ENCODE measurements at places on chromosomes 5 and 9. TPM values are rescaled to one million over a fixed set of nuclear protein-coding genes. Genes with fewer than 3 reads are reported as not detected.

The FOXD4 gene
- total RNA-seq = 0.73 TPM

The NUTM2G gene
- total RNA-seq = not detected

The ALG2 gene
- 43.0 TPM for total RNA-seq

The IL9 gene
- total RNA-seq = not detected

The GFPT2 gene
- total RNA-seq = not detected

The SLC28A3 gene
- 4.7 TPM for total RNA-seq

The ZFP2 gene
- not detected for total RNA-seq

The PTPRD gene
- not detected for total RNA-seq

The ANKRD18B gene
- total RNA-seq = not detected

The ROPN1L gene
- total RNA-seq = not detected

The SPINK1 gene
- 22.5 TPM for total RNA-seq

The TMEM215 gene
- not detected for total RNA-seq

The HSD17B3 gene
- total RNA-seq = not detected

The TAF11L10 gene
- total RNA-seq = not detected

The CSNK1A1 gene
- 376 TPM for total RNA-seq

The AQP7 gene
- 0.21 TPM for total RNA-seq

The IL5 gene
- total RNA-seq = not detected

The GLDC gene
- total RNA-seq = not detected

The PCDHB6 gene
- not detected for total RNA-seq

The NIPSNAP3A gene
- 7.0 TPM for total RNA-seq

The PCDHA6 gene
- total RNA-seq = not detected

The GPR151 gene
- not detected for total RNA-seq

The NKD2 gene
- total RNA-seq = 7.5 TPM

The C5orf34 gene
- 2.5 TPM for total RNA-seq

The P4HA2 gene
- 20.5 TPM for total RNA-seq

The ARAP3 gene
- 0.21 TPM for total RNA-seq

The PDGFRB gene
- not detected for total RNA-seq

The TMOD1 gene
- total RNA-seq = not detected

The SMIM27 gene
- 1.9 TPM for total RNA-seq

The SVEP1 gene
- not detected for total RNA-seq

The OLFM1 gene
- total RNA-seq = not detected

The ZNF483 gene
- total RNA-seq = not detected

The TEX48 gene
- not detected for total RNA-seq

The DNAJB5 gene
- 2.1 TPM for total RNA-seq

The ROR2 gene
- total RNA-seq = not detected

The LHX6 gene
- total RNA-seq = not detected

The FBXO4 gene
- 7.5 TPM for total RNA-seq

The JAKMIP2 gene
- total RNA-seq = 0.03 TPM

The SNX30 gene
- total RNA-seq = 3.2 TPM

The CDKN2A gene
- total RNA-seq = 871 TPM

The SYNPO gene
- 0.44 TPM for total RNA-seq

The INSYN2B gene
- not detected for total RNA-seq
